Uterine smooth muscle cell (primary cell): ENCODE measurements at places on chromosomes 16 and 17. TPM values are rescaled to one million over a fixed set of nuclear protein-coding genes. Genes with fewer than 3 reads are reported as not detected.

TBC1D28 gene
- total RNA-seq, result not detected in 2 replicates

TEDC2 gene
- 5.6 and 13.6 TPM in 2 replicates for total RNA-seq

GAST gene
- total RNA-seq, result not detected in 2 replicates

HOXB9 gene
- not detected in 2 replicates for total RNA-seq

QPRT gene
- 101 and 156 TPM in 2 replicates for total RNA-seq

C16orf89 gene
- 0.12 and 0.22 TPM in 2 replicates for total RNA-seq

CDH5 gene
- 0.33 and 0.50 TPM in 2 replicates for total RNA-seq

DLG4 gene
- total RNA-seq, result 15.9 and 19.2 TPM in 2 replicates

ZNF287 gene
- 6.1 and 6.3 TPM in 2 replicates for total RNA-seq

MAP2K6 gene
- total RNA-seq, result 0.87 and 1.2 TPM in 2 replicates

CDH1 gene
- total RNA-seq, result not detected in 2 replicates

VPS9D1 gene
- 8.1 and 8.9 TPM in 2 replicates for total RNA-seq

NPIPB4 gene
- 34.2 and 43.6 TPM in 2 replicates for total RNA-seq

KRT31 gene
- not detected in 2 replicates for total RNA-seq

MRPL45 gene
- 30.7 and 33.0 TPM in 2 replicates for total RNA-seq

KRT13 gene
- 0.25 and 0.55 TPM in 2 replicates for total RNA-seq

AOC2 gene
- total RNA-seq, result 0.33 and 0.75 TPM in 2 replicates

KLHL10 gene
- total RNA-seq, result 0.12 TPM in 1 of 2 replicates, not detected in the other

KRTAP4-5 gene
- total RNA-seq, result not detected in 2 replicates

UNC45B gene
- not detected in 2 replicates for total RNA-seq

LRRC37A gene
- total RNA-seq, result 1.4 and 2.1 TPM in 2 replicates

SLC13A2 gene
- not detected in 2 replicates for total RNA-seq

KCNH4 gene
- not detected in 2 replicates for total RNA-seq

HOXB6 gene
- 0.62 and 0.77 TPM in 2 replicates for total RNA-seq

SEPTIN12 gene
- total RNA-seq, result not detected in 2 replicates

THAP11 gene
- total RNA-seq, result 36.4 and 43.2 TPM in 2 replicates

FAM171A2 gene
- 1.8 and 4.0 TPM in 2 replicates for total RNA-seq

SLFN12L gene
- under 0.01 and 0.11 TPM in 2 replicates for total RNA-seq

KRT32 gene
- total RNA-seq, result not detected in 2 replicates

SLFN13 gene
- total RNA-seq, result 4.3 and 5.0 TPM in 2 replicates

SPEM1 gene
- total RNA-seq, result not detected in 2 replicates

CCL4L2 gene
- not detected in 2 replicates for total RNA-seq

MYO15A gene
- total RNA-seq, result 0.33 and 0.50 TPM in 2 replicates

EFCAB13 gene
- 3.7 and 12.9 TPM in 2 replicates for total RNA-seq

TNS4 gene
- total RNA-seq, result not detected in 2 replicates

KIF19 gene
- total RNA-seq, result not detected in 2 replicates

PLCG2 gene
- 0.77 and 1.5 TPM in 2 replicates for total RNA-seq

TAT gene
- not detected in 2 replicates for total RNA-seq

PRRT2 gene
- total RNA-seq, result 1.8 and 2.9 TPM in 2 replicates

KRTAP4-9 gene
- total RNA-seq, result 0.12 TPM in 1 of 2 replicates, not detected in the other

CCT6B gene
- 0.66 and 1.2 TPM in 2 replicates for total RNA-seq

CNTNAP1 gene
- total RNA-seq, result 45.2 and 52.4 TPM in 2 replicates

AATF gene
- 37.1 and 39.3 TPM in 2 replicates for total RNA-seq

MAF gene
- total RNA-seq, result 5.8 and 14.9 TPM in 2 replicates

TMEM204 gene
- total RNA-seq, result 4.8 and 7.2 TPM in 2 replicates

NXPH3 gene
- total RNA-seq, result 0.11 and 0.37 TPM in 2 replicates

CBLN1 gene
- not detected in 2 replicates for total RNA-seq

CHMP6 gene
- total RNA-seq, result 13.0 and 14.7 TPM in 2 replicates
